Aorta (tissue), 5 donors: ENCODE measurements at places on chromosomes 5 and 9. TPM values are rescaled to one million over a fixed set of nuclear protein-coding genes. Genes with fewer than 3 reads are reported as not detected.

LCNL1 gene
- not detected for polyA plus RNA-seq

OLFML2A gene
- polyA plus RNA-seq: 0.20 TPM

DNA sequence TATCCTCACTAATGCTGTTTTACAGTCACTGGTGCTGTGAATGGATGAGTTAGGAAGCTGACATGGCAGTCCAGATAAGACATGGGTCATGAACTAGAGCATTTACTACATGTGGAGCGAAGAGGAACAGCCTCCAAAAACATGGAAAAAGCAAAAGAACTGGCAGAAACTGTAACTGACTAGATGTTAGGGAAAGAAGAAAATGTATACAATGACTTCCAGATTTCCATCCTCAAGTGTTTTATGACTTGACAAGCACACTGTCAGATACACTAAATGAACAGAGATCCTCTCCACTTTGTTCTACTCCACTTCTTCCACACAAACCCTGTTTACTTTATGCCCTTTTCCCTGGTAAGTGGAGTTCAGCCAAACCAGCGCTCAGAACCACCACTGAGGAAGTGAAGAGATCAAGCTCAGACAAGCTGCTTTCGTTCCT, 11.5 kb downstream of the HMGCS1 start:
- no peaks in the 10 kb centered on the region for H3K27me3 ChIP-seq
- no peak overlapping the region for H3K27ac ChIP-seq
- H3K4me3 ChIP-seq: no peak overlapping the region
- DNase-seq: no peak
- peaks cover 8% of the 10 kb centered on the region for H3K36me3 ChIP-seq

GRCh38 chr9:124812441-124812876, 35.5 kb downstream of the OLFML2A start:
- H3K27me3 ChIP-seq: no peaks in the 10 kb centered on the region
- DNase-seq: peak; percentile 83
- no peak overlapping the region for H3K27ac ChIP-seq
- H3K4me1 ChIP-seq: no peaks in the 10 kb centered on the region
- H3K4me3 ChIP-seq: no peak overlapping the region

- no peak for DNase-seq
- H3K4me1 ChIP-seq: no peaks in the 10 kb centered on the region
- H3K36me3 ChIP-seq: no peaks in the 10 kb centered on the region
These were observed 848.5 kb upstream of the WWC1 start for GRCh38 chr5:167442922-167443321.

GRCh38 chr5:179418972-179419371, 73.7 kb upstream of the ADAMTS2 start:
- no peaks in the 10 kb centered on the region for H3K36me3 ChIP-seq
- H3K27ac ChIP-seq: no peak overlapping the region
- H3K27me3 ChIP-seq: no peaks in the 10 kb centered on the region

ABLIM3 gene
- 33.1 TPM for polyA plus RNA-seq

DNA sequence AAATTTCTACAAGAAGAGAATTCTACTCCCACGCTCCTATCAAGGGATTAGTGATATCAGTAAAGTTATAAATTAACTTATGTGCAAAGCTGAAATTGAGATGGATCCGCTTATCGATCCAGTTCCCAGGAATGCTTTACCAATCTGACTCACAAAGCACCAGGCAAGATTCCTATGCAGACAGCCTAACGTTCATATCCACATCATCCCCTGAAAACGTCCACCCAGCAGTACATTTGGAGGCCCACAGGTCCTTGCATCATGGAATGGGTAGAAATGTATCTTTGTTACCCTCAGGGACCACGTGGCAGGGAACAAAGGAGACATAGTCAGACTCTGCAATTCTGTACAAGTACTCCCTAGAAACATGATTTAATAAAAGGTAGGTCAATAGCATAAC, 147.4 kb downstream of the ESM1 start:
- H3K27ac ChIP-seq: no peak overlapping the region
- H3K27me3 ChIP-seq: no peaks in the 10 kb centered on the region
- H3K4me3 ChIP-seq: no peak overlapping the region
- H3K36me3 ChIP-seq: no peaks in the 10 kb centered on the region

DNA sequence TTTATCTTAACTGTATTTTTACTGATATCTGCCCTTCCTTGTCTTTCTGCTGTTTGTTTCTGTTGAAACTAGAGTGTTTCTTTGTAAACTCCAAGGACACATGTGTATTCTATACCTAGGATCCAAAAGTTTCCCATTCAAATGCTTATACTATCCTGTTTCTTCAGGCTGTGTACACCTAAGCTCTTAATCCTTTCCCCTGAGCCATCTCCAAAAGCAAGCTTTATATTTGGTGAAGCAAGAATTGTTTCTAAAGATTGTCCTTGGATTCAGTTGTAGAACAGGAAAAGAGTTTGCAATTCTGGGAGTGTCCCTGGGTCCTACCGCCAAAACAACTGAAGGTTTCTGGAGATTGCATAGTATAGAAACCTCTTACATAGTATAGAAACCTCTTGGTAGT, 65.9 kb downstream of the CWC27 start:
- H3K27me3 ChIP-seq: no peaks in the 10 kb centered on the region
- no peaks in the 10 kb centered on the region for H3K4me1 ChIP-seq
- DNase-seq: no peak
- no peak overlapping the region for H3K27ac ChIP-seq
- no peak overlapping the region for H3K4me3 ChIP-seq
- H3K36me3 ChIP-seq: no peaks in the 10 kb centered on the region

EXOSC2 gene
- polyA plus RNA-seq: 17.0 TPM

- H3K36me3 ChIP-seq: no peaks in the 10 kb centered on the region
- no peak overlapping the region for H3K4me3 ChIP-seq
- DNase-seq: no peak
- H3K27ac ChIP-seq: no peak overlapping the region
These were observed 322.0 kb downstream of the NTRK2 start for GRCh38 chr9:84991514-84991870.

- no peaks in the 10 kb centered on the region for H3K36me3 ChIP-seq
- H3K27ac ChIP-seq: no peak overlapping the region
- no peaks in the 10 kb centered on the region for H3K4me1 ChIP-seq
- DNase-seq: no peak
- H3K4me3 ChIP-seq: no peak overlapping the region
These were observed 443.3 kb downstream of the DNAH5 start for GRCh38 chr5:13501176-13501575.

SLC6A7 gene
- 0.25 TPM for polyA plus RNA-seq

DNA sequence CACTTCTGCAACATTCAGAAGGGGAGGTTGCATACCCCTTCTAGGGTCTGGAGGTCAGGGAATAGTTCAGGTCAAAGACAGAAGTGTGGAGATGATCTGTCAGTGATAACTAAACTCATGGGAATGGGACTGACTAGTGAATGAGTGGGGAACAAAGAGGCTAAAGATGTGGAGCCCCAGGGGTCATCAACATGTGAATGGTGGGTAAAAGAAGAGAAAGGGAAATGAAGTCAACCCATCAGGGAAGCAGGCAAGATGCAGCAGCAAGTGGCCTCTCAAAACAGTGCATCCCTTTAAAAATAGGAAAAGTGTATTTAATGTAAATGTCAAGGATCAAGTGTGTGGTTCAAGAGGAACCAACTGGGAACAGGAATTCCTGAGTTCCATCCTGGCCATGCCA, 69.9 kb downstream of the PLPPR1 start:
- H3K27ac ChIP-seq: no peak overlapping the region
- H3K4me3 ChIP-seq: no peak overlapping the region
- no peaks in the 10 kb centered on the region for H3K4me1 ChIP-seq
- DNase-seq: no peak
- H3K27me3 ChIP-seq: no peaks in the 10 kb centered on the region

- H3K27ac ChIP-seq: no peak overlapping the region
- H3K27me3 ChIP-seq: no peaks in the 10 kb centered on the region
- H3K4me1 ChIP-seq: no peaks in the 10 kb centered on the region
These were observed 20.8 kb downstream of the ACER2 start for GRCh38 chr9:19429595-19429994.

DNA sequence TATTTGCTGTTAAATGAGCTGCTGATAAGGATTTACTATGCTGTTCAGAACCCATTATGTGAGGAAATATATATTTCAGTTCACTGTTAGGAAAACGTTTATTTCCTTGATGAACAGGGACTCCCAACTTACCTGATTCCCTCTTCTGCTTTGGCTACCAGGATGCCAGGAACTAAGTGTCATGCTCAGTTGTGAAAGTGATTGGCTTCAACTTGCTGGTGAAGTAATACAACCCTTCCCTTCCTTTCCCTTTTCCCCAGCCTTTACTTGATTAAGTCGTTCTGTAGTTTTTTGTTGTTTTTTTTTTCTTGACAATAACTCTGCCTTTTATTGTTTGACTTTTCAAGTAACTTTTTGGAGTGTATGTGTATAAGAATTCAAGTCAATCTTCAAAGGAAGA, 309.3 kb downstream of the DOCK8 start:
- H3K4me1 ChIP-seq: peaks cover 5% of the 10 kb centered on the region
- H3K27me3 ChIP-seq: no peaks in the 10 kb centered on the region
- no peak overlapping the region for H3K4me3 ChIP-seq
- H3K36me3 ChIP-seq: no peaks in the 10 kb centered on the region

GRCh38 chr5:145568581-145568980, 266.6 kb downstream of the PRELID2 start:
- H3K27me3 ChIP-seq: no peaks in the 10 kb centered on the region
- DNase-seq: no peak
- H3K36me3 ChIP-seq: no peaks in the 10 kb centered on the region
- no peak overlapping the region for H3K4me3 ChIP-seq
- no peak overlapping the region for H3K27ac ChIP-seq

DNA sequence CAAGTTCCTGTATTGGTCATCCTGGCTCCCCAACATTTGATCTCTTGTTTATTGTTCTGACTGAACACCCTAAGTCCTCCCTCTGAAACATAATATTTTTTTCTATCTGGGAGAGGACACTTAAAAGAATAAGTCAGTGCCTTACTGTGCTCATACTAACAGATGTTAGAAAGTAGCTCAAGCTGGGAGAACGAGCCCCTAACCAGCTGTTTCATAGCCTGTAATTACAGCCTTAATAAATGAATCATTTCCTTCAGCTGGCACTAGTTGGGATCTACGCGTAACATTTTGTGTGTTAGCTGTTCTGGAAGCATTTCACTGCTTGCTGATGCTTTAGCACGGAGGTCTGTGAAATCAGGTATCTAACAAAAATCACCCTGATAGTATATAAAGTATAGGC, 345.9 kb upstream of the RIOK2 start:
- H3K4me3 ChIP-seq: no peak overlapping the region
- H3K4me1 ChIP-seq: no peaks in the 10 kb centered on the region
- no peaks in the 10 kb centered on the region for H3K36me3 ChIP-seq

ALDH1B1 gene
- polyA plus RNA-seq: 38.1 TPM

ENTREP1 gene
- polyA plus RNA-seq: 3.4 TPM

PTGDS gene
- 13.9 TPM for polyA plus RNA-seq

DNA sequence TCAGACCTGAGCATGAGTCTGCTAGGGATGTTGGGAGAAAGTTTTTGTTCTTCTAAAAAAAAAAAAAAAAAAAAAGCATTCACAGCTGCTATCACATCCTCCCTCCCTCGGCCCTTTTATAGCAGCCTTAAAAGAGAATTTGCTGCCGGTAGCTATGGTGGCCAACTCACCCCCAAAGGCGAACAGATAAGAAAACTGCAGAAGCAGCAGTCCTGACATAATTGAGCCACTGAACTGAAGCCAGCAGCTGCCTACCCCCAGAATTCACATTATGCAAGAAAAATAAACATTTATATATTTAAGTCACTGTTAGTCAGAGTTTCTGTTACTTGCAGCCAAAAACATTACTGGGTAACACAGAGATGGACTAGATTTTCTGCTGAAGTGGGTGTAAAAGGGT, 124.3 kb upstream of the SMARCA2 start:
- no peak overlapping the region for H3K4me3 ChIP-seq
- no peaks in the 10 kb centered on the region for H3K36me3 ChIP-seq
- H3K4me1 ChIP-seq: no peaks in the 10 kb centered on the region
- no peaks in the 10 kb centered on the region for H3K27me3 ChIP-seq
- H3K27ac ChIP-seq: no peak overlapping the region

DNA sequence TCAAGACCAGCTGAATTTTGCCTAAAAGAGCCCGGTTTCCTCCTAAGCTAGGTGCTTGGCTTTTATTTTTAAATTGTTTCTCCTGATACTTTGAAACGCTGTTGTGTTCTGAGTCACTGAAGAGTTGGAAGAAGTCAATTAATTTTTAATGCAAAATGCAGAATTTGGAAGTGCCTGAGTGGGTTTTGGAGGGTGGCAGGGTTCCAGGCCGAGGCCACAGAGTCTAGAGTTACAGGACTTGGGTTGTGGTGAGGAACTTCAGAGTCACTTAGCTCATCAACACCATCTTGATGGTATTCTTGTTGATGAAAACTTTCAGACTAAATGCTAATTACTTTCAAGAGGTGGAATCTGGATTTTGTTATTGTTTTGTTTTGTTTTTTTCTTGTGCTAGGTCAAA, 130.6 kb downstream of the PDZD2 start:
- no peaks in the 10 kb centered on the region for H3K4me1 ChIP-seq
- no peak overlapping the region for H3K27ac ChIP-seq
- H3K4me3 ChIP-seq: no peak overlapping the region
- no peaks in the 10 kb centered on the region for H3K36me3 ChIP-seq
- no peak for DNase-seq
- H3K27me3 ChIP-seq: no peaks in the 10 kb centered on the region

DNA sequence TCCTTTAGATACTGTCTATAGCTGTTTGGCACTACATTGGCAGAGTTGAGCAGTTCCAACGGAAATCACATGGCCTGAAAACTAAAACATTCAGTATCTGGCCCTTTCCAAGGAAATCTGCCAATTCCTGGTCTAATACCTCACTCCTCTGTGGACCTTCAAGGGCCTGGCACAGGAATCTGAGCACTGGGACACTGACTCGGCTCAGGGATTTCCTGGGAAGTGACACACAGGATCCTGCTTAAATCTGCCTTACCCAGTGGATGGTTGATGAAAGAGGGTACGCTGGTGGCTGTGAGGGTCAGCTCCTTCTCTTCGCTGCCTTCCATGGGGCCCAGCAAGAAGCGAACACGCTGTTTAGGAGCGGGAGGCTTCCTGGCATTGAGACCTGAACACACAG, 904 bp downstream of the TRUB2 start:
- no peak overlapping the region for H3K27ac ChIP-seq
- DNase-seq: no peak
- peaks cover 2% of the 10 kb centered on the region for H3K36me3 ChIP-seq
- H3K27me3 ChIP-seq: no peaks in the 10 kb centered on the region
- no peaks in the 10 kb centered on the region for H3K4me1 ChIP-seq
- H3K4me3 ChIP-seq: peak overlapping the region; percentile 41

THBS4 gene
- 0.36 TPM for polyA plus RNA-seq

TMEM252 gene
- not detected for polyA plus RNA-seq

TMOD1 gene
- 26.2 TPM for polyA plus RNA-seq
